ENCODE measurements at places on chromosomes 2 and 18.

- no peak for DNase-seq
Observed at GRCh38 chr2:222159221-222159620, 139.6 kb downstream of the PAX3 start.

GRCh38 chr2:106078096-106078495, 116.0 kb downstream of the UXS1 start:
- no peak for DNase-seq

- DNase-seq: no peak
Observed at GRCh38 chr2:143551971-143552650, 422.9 kb downstream of the ARHGAP15 start.

DNA sequence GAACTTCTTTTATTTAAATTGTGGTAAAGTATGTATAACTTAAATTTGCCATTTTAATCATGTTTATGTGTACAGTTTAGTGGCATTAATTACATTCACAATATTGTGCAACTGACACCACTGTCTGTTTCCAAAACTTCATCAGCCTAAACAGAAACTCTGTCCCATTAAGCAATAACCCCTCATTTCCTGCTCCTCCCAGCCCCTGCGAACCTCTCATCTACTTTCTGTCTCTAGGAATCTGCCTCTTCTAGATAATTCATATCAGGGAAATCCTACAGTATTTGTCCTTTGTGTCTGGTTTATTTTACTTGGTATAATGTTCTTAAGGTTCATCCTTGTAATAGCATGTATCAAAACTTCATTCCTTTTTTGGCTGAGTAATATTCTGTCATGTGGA, 75.1 kb downstream of the BOLA3 start:
- DNase-seq: no peak

GRCh38 chr2:158903711-158904405, 64.6 kb upstream of the TANC1 start:
- DNase-seq: no peak

- DNase-seq: no peak
Observed at GRCh38 chr2:239200646-239201530, 199.9 kb downstream of the HDAC4 start.

DNA sequence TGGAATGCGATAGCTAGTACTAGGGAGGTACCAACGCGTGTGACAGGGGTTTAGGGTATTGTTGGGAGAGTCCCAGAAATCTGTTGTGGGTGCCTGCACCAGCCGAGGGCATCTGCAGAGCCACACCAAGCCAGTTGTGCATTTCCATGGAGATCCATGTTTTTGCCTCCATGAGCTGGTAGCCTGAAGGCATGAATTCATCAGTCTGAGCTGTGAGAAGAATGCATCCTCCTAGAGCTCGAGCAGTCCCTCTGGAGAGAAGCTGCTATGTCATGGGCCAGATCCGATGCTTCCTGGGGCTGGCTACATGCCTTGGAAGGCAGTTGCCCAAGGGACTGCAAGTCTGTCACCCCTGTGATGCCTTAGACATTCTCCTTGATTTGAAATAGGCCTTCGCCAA, 57.9 kb downstream of the LIPG start:
- DNase-seq: no peak

DNA sequence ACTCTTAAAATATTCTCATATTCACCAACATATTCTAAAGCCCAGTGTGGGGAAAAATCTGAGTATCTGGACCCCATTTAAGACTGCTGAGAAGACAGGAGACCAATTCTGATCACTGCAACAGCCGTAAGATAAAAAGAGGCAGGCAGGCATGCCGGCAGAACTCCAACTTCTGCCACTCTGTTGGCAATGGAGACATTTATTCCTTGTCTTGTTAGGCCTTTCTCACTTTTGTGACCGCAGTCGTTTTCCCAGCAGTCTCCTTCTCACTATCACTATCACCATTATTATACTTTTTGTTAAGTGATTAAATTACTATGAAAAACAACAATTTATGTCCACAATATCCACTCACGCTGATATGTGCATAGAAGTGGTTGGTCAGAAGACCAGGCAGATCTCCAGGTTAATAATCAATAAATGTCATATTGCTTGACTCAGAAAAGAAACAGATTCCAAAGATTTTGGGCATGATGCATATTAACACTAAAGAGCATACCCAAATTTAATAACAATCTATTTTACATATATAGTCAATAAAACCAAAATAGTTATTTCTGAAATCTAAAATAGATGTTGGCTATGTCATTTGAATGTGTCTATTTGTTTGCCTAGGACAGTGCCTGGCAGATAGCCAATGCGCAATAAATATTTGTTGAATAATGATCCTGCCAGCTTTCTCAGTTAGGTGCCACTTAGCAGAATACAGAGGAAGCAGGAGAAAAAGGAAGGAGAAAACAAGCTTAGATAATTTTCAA, 38.2 kb downstream of the SESTD1 start:
- DNase-seq: no peak

DNA sequence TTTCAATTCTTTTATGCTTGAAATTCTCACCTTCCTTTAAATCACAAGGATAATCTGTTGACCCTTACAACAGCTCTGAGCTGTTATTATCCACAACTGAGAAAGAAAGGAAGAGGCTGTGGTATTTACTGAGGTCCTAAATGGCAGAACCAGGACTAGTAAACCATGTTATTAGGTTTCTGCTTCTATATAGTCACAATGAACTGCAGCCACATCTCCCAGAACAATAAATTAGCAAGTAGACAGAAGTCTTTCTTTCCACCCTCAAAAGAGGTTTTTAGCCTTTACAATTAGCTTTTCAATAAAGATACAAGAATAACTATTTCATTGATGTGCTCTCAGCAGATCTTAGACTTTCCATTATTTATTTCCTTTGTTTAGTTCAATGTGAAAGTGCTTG, 374.2 kb downstream of the NRXN1 start:
- no peak for DNase-seq

DNA sequence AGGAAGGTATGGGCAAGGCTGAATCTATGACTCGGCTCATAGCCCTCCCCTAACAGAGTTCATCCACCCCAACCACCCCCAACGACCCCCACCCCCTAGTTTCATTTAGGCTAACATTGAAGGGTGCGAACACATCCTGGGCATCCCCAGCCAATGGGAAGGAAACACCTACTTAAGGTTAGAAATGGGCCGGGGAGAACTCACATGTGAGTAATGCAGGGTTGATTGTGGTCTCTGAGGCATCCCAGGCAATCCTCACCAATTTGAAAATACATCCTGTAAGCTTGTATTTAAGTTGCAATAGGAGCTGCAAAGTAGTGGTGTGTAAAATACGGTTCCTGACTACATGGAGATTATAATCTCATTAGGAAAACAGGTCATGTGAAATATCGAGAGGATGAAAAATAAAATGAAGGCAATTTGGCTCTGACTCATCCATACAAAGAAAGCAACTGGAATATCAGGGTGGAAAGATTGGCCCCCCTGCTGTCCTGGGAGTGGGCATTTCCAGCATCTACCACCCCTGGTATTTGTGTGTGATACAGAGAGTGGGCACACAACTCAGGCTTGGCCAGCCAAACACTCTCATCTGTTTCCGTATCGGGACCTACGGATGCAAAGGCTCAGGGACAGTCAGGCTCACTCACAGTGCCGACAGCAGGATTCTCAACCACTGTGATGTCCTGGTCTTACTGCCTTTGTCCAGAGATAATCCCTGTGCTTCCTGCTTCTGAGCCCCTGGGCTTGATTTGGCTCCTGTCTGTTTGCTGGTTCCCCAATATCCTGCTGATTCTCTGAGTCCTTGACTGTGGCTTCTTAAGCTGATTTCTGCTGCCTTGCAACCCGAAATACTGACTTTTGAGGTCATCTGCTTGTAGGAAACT, 90.0 kb upstream of the NCKAP5 start:
- no peak for DNase-seq

- no peak for DNase-seq
Observed at GRCh38 chr2:68032702-68033101, 30.1 kb downstream of the C1D start.

- DNase-seq: no peak
Observed at GRCh38 chr2:132909427-132909826, 239.4 kb upstream of the LYPD1 start.

DNA sequence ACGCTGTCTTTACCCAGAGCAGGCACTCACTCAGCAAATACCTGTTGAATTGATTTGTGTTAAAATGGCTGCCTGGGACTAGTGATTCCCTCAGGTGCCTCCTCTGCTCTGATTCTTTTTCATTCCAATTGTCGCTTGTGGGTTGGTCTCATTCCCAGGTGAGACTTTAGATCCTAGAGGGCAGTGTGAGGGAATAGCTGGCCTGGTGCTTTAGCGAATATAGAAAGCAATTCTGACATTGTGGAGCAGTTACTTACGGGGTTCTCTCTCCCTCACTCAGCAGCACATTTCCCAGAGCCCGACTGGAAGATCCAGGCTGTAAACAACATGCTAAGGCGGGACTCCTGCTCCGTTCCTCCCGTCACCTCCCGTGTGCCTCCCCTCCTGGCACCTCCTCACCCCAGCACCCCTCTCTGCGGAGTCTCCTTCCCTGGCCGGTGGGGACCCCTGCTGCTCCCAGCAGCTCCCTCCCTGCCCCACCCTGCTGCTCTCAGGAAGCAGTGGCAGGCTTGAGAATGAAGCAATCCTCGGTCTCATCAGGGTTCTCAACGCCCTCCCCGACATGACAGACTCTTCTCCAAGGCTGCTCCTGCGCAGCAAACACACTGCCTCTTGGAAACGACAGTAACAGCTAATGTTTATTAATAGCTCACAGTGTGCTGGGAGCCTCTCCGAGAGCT, 26.9 kb downstream of the CELF4 start:
- no peak for DNase-seq

DNA sequence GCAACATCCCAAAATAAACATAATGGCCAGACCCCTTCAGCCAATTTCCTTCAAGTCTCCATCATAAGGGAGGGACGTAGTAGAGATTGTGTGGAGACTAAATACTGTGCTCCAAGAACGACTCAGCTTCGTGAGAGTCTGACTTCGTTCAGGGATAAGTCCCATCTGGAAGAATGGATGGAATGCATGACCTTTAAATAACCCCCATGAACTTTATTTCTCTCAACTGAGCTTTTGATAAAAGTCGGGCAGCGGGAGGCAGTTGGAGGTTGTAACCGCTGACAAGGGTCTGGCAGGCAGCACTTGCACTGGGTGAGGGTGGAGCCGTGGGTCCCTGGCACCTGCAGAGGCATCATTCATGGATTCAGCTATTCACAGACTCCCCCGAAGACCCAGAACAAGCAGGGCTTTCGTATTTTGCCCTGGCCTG, 115.9 kb downstream of the ZFP36L2 start:
- no peak for DNase-seq

DNA sequence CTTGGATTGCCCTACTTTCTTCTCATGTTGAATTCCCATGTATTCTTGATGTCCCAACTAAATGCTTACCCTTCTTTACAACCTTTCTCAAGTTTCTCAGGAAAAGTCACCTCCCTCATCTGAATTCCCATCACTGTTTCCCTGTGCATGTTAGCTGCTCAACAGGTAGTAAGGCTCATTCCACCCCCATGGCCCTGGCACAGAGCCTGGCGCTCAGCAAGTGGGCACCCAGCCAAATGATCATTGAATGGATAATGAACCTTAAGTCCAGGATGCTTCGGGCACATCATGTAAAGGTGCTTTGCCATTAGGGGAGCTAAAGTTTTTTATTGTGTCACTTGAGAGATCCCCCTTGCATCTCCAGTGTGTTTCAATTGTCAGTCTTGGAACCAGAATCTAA, 124.0 kb downstream of the PKP4 start:
- DNase-seq: no peak

DNA sequence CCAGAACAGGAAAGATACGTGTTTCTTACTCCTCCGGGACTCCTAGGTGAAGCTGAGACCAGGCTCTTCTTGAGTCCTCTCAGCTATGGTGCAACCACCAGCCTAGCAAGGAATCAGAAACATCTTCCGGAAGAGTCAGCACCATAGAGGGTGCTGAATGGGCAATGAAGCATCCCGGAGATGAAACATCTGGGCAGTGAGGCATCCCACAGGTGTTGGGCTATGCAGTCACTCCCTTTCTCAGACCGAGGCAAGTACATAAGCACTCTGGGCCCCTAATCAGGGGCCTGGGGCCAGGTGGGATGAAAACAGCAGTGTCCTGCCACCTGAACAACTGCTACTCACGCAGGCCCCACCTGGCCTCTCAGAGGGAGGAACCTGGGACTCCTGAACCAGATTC, 1.4 kb upstream of the CAPN10 start:
- no peak for DNase-seq

DNA sequence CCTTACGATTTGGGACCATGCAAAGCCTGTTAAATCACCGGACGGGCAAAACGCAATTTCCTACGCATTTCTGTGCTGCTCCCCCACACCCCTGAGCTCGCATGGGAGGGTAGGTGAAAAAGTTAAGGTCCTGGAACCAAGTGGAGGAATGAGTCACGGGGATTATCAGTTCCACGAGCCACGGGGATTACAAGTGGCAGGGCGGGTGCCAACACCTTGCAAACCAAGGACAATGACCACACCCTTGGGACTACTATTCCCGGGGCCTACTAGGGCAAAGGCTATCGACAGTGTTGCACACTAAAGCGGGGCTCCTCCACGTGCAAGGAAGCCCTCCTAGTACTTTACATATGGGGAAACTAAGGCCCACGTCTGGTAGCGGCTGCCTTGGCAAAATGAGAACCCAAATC, 447 bp downstream of the RETSAT start:
- DNase-seq: peak; percentile 45

DNA sequence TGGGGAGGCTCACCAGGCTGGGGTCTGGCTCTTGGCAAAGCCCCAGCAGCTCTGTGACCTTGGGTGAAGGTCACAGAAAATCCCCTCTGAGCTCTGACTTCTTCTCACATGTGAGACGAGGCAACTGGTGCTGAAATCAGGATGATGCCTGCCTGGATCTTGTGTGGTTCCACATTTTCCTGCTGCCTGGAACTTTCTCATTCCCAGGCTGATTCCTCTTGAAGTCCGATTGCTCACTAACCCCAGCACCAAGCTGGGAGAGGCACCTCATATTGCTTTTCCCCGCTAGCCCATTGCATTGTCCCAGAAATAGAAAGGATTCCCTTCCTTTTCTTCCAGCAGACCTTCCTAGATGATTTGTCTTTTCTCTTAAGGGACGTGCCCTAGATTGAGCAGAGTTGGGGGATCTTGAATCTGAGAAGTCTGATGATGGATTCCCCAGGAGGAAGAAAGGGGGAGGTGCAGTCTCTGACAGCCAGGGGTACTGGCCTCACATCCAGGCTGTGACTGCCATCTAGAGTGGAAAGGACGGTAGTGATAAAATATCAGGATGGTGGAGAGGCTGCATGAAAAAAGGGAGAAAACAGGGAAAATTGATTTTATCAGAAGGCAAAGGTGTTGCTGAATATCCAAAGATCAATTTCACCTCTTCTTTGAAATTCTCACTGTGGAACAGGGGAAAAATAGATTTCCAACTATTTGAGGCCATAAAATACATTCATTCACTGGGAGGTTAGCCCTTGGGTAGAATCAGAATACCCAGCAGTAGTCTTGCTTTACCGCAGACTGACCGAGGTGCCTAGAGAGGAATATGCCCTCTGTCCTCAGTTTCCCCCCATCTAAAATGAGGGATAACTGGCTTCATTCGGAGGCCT, 96.3 kb downstream of the FAM210A start:
- DNase-seq: peak; percentile 67

- no peak for DNase-seq
Observed at GRCh38 chr18:63949068-63949737, at the start of gene HMSD. TSS of gene HMSD (plus strand) at chr18:63949301. CDS start at chr18:63953456, 4,155 bp downstream.

- DNase-seq: no peak
Observed at GRCh38 chr2:22487036-22487435, 897.9 kb upstream of the KLHL29 start.
